ENCODE measurements at places on chromosomes 3 and 15.
A peak's percentile ranks its signal among the peaks of the same experiment; 100 is the strongest.

- no peak for DNase-seq
Measured at GRCh38 chr15:62983956-62984355, 58.6 kb upstream of the TPM1 start.

- DNase-seq = no peak
Measured at GRCh38 chr15:51842852-51843737, 13.6 kb downstream of the TMOD3 start.

DNA sequence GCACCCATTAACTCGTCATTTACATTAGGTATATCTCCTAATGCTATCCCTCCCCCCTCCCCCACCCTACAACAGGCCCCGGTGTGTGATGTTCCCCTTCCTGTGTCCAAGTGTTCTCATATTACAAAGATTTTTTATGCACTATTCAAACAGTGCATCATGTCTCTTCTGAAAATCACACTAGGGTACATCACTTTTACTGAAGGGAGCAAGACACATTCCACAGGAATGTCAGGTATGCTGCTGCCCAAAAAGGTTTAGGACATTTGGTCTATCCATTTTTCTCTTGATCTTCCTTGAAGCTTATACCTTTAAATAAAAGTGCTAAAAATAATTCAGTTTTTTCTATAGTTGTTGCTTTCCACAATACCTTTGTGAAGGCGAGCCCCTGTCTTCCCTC, 9.2 kb upstream of the EPHA3 start:
- DNase-seq = no peak

- no peak for DNase-seq
Measured at GRCh38 chr3:125175295-125176078, 37.1 kb downstream of the SLC12A8 start.

- DNase-seq = no peak
Measured at GRCh38 chr3:110459021-110459420, 612.6 kb upstream of the NECTIN3 start.

DNA sequence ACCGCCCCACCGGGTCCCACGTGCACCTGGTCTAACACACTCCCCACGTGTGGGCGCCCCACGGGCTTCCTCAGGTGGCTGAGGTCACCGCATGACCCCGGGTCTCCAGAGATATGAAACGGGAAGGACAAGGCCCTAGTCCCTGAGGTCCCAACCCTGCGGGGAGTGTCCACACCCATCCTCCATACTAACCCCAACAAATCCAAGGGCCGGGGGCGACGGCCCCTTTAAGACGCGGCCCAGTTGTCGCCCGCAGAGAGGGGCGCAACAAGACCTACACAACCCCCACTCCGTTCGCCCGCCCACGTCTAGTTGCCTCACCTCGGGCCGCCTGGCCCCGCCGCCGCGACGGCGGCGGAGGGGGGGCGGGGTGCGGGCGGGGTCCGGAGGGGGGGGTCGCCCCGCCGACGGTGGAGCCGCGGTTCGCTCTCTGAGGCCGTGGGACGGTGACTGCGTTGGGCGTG, 396 bp downstream of the INO80 start:
- DNase-seq = peak; percentile 6
